ENCODE measurements at places on chromosomes 16 and 17.

DNA sequence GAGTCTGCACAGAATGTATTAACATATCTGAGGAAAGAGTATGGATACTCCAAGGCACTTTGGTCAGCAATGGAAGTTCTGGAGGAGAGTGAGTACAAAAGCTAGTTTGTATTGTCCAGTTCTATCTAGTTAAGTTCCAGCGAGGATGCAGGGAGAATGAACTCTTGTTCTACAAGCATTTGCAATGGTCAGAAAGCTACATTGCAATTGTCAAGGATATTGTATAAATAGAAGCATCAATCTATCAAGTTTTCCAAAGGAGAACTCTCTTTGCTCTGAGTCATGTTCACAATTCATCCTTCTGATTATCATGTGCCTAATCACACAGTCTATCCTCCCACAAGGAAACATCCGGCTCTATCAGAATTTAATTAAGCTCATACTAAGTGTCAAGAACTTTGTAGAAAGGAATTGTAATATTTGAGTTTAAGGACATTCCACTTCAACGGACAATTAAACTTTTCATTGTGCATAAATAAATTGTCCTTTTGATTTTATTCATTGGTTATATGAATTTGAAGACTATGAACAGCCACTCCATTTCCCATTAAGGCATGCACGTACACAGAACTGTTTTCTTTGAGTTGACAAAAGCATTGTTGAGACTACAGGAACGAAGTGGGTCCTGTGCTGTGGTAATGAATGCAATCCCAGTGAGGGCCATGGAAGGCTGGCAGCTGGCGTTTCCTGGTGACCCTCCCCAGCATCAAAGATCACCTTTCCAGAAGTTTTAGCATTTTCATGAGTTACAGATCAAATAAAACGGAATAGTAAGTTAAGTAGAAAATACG, 973.5 kb upstream of the GOT2 start:
- DNase-seq: no peak

GRCh38 chr16:85615014-85615851, 2.1 kb downstream of the GSE1 start:
- peak; percentile 55 for DNase-seq

DNA sequence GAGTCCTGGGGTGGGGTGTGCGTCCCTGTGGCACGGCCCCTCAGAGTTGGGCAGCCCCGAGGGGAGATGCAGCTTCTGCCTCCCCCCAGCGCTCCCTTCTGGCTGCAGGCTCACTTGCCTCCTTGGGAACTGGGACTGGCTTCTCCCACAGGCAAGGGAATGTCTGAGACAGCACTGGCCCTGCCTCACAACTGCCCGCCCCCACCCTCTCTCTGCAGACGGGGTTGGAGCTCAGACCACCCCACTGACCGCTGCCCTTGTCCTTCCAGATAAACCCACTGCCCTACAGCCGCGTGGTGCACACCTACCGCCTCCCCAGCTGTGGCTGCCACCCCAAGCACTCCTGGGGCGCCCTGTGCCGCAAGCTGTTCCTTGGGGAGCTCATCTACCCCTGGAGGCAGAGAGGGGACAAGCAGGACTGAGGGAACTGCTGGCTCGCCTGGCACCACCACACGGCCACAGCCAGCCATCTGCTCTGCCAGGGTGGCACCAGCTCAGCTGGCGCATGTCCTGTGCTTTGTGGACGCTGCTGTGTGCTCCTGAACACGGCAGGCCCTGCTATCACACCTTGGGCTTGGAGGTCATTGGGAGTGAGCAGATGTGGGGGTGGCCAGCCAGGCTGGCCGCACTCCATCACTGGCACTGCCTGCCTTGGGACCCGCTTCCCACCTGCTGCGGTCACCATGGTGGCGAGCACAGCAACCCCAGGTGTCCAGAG, 7.1 kb upstream of the RAB40C start:
- no peak for DNase-seq

GRCh38 chr17:81033535-81034167, 1.3 kb upstream of the BAIAP2 start:
- DNase-seq: no peak

GRCh38 chr17:81806461-81807209, 2.7 kb downstream of the GCGR start:
- no peak for DNase-seq

DNA sequence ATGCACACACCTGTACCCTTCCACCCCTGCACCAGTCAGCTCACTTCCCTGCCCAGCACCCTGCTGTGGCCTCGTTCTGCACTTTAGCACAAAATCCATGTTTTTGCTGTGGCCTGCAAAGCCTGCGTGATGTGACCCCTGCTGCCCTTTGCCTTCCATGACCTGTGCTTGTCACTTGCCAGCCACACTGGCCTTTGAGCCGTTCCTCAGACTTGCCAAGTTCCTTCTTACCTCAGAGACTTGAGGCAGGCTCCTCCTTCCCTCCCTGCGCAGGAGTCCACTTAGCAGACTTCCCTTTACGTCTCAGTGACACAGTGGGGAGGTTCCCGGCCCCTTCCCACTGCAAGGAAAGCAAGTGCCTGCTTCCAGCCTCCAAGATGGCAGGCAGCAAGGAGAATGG, 134.7 kb downstream of the SNX29 start:
- DNase-seq: no peak

DNA sequence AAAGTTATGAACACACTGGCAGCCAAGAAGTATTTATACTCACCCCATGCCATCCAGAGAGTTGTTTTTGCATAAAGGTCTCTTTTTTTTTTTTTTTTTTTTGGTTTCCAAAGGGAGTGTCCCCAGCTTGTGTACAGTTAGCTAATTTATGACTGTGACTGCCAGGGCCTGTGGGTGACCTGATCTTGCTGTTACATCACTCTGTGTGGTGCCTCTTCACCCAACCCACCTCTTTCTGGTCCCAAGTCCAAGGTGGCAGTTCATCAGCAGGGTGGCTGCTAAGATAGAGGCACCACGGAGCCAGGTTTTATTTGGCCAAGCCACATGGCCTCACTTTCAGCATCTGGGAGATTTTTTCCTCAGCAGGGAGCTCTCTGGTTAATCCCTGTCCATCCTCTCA, at the start of gene NOS2:
TSS of gene NOS2 (minus strand) at position 8 of the 400 bp plus-strand sequence. CDS start 1,720 bp downstream, outside the sequence.
- no peak for DNase-seq

DNA sequence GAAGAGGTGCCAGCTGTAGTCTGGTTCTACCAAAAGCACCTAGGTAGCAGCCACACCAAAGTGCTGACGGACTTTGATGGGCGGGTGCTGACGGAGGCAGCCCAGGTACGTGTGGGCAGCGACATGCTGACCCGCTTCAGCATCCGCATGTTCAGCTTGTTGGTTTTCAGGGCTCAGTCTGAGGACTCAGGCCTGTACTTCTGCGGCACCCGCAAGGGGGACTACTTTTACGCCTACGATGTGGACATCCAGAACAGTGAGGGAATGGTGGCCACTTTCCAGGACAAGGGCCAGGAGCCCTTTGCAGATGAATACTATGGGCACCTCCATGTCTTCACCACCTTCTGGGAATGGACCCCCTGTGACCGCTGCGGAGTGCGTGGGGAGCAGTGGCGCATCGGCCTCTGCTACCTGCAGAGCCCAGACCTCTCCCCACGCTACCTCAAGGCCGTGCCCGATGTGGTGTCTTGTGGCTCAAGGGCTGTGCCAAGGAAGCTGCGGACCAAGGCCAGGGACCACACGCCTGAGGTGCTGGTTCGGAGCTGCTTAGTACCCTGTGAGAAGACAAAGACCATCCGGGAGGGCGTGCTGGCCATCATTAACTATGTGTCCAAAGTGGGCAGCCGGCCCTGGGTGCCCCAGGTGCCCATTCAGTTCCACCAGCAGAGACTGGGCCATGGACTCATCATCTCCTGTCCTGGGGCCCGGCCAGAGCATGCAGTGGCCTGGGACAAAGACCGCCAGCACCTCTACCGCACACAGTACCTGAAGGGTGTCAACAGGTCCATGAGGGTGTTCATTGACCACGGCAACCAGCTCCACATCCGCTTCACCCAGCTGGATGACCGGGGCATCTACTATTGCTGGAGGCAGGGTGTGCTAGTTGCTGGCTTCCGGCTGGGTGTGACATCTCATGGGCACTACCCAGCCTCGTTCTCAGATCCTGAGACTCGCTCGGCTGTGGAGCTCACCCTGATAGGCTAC, 5.0 kb upstream of the EFTUD2 start:
- no peak for DNase-seq

- DNase-seq: no peak
These were observed 8.3 kb upstream of the SNF8 start for GRCh38 chr17:48952904-48953303.

DNA sequence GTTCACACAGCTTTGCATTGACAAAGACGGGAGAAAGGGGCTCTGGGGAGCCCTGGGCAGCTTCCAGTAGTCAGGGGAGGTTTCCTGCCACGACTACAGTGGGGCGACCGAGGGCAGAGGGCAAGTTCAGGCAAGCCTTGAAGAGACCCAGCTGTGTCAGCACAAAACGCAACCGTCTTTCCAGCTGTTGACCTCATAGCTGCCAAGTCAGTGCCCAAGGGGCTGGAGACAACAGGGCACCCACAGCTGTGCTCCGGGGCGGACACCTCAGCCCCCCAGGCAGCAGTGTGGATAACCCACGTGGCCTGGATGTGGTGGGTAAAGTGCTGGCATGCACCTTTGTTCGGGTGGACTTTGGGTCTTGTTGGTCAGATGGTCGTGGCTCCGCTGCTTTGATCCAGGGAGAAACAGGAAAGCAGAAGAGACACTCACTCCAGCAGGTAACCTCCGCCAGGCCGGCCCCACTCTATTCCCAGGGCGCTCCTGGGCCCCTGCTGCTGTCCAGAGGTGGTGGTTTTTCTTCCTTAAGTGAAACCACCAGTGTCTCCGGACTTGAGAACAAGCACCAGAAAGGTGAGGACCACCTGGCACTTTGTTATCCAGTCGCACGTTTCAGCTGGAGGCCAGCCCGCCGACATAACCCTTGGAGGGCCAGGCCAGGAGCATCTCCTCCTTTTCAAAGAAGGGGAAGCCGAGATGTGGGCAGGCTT, 17.6 kb upstream of the CBX2 start:
- DNase-seq: no peak

GRCh38 chr17:58531122-58531521, 16.7 kb upstream of the MTMR4 start:
- no peak for DNase-seq

GRCh38 chr17:82065193-82065637, 389 bp downstream of the DUS1L start:
- no peak for DNase-seq

GRCh38 chr17:16121915-16122314, 93.4 kb downstream of the NCOR1 start:
- no peak for DNase-seq

DNA sequence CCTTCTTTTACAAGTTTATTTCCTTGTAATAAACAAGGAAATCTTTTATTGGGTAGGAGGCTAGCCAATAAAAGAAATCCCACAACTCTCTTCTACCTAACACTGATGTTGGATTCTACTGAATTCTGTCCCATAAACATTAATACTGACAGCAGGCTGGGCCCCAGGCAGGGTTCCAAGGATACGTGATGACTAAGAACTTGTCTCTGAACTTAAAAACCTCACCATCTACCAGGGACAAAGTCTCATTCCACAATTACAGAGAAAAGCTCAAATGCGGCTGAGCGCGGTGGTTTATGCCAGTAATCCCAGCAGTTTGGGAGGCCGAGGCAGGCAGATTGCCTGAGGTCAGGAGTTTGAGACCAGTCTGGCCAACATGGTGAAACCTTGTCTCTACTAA, 64.9 kb downstream of the ARHGAP17 start:
- DNase-seq: no peak

DNA sequence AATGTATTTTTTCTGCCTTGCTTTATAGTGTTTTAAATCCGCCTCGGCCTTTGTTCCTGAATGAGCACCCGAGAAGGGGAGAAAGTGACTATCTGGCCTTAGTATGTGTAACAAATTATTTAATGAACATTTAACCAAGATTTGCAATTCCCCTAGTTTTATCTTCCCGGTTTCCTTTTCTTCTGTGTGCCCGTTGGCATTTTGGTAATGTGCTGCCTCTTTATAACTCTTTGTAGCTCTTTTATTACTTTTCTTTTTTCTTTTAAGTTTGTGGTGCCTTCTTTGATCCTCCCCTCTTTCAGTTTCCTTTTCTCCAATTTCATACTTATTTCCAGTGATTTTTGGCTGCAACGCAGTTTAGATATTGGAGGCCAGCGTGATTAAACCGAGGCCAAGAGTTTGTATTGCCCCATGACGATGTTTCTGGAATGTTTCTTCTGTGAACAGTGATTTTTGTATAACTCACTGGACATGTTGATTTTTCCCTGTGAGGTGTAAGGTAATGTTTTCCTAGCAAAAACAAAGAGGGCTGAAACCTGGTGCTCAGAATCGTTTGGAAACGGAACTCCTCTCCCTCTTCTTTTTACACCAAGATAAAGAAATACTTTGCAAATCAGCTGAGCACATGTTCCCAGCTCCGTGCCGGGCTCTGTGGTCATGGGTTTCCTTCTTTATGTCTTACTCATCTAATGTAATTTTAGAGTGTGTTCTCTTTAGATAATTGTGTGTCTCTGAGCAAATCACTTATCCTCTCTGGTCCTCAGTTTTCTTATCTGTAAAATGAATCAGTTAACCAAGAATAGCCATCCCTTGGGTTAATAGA, 344.3 kb downstream of the WWOX start:
- DNase-seq: peak; percentile 20

DNA sequence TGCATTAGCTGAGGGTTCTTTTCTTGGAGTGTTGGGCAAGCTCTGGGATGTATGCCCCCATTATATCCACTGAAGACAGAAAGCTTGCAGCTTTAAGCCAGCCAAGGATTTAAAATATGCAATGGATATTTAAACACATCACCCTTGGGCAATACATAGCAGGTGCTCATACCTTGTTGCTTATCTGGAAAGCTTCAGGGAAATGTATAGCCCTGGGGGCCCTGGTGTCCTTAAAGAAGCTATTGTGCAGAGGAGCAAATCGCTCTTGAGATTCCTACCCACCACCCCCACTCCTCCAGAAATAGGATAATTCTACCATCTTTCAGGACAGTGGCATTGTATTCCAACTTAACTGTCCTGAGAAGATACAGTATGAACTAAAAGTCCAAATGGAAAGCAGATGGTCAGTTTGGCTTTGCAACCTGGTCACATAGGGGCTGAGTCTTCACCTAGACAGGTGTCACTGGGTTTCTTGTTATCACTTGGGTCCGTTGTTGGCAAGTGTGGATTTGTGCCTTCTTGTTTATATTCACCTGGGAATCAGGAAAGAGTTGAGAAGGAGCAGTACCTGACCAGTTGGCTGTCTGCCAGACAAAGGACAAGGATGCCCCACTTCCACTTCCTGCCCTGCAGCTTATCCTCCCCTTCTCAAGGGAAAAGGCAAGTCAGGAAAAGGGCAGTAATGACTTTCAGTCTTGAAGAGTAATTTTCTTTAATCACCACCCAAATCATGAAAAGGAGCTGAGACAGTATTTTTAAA, 3.4 kb downstream of the ANKRD40CL start:
- DNase-seq: no peak

GRCh38 chr17:28812748-28813377, 29.7 kb downstream of the FAM222B start:
- peak; percentile 5 for DNase-seq

- DNase-seq: no peak
These were observed 60.9 kb downstream of the CPPED1 start for GRCh38 chr16:12742741-12743140.
